Activated naive CD8-positive, alpha-beta T cell treated with anti-CD3 and anti-CD28 coated beads for 36 hours (primary cell): ENCODE measurements at places on chromosomes 6 and 20.
A peak's percentile ranks its signal among the peaks of the same experiment; 100 is the strongest.

GRCh38 chr6:44074439-44074812 lies 52.8 kb downstream of the MRPL14 start:
- DNase-seq = peak; percentile 85

DNA sequence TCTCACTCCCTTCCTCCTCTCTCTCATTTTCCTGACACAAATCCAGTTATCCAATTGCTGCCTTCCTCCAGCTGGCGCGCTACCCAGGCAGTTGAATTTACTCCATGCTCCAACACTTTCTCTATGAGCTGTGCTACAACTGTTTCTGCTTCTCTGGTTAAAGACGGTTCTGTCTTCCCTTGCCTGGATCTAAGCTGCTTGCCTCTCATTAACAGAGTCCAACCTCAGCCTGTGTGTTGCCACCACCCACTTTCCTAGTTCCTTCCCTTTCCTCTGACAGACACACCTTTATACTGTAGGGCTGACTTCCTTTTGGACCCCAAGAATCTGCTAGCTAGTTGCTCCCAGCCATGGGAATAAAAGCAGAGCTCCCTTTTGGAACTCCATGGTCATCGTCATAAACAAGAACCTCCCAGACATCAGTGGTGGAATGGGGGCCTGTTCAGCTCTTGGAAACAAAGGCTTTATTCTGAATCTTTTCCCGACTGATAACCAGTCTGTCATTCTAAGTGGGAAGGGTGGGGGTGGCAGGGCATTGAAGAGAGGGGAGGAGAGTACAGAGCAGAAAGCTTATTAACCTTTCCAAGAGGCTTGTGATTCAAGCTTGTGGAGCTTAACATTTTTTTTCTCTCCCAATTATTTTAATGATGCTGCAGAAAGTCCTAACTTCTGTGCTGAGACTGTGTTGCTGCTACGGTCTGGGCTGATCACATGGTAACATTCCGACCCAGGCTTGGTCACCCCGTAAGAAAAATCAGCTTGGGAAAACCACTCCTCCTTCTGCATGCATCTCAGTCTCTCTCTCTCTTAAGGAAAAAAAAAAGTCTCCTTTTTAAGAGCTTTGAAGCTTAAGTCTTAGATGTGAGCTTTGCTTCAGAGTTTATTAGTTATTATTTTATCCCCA lies 31.3 kb upstream of the BMP2 start:
- DNase-seq = no peak

DNA sequence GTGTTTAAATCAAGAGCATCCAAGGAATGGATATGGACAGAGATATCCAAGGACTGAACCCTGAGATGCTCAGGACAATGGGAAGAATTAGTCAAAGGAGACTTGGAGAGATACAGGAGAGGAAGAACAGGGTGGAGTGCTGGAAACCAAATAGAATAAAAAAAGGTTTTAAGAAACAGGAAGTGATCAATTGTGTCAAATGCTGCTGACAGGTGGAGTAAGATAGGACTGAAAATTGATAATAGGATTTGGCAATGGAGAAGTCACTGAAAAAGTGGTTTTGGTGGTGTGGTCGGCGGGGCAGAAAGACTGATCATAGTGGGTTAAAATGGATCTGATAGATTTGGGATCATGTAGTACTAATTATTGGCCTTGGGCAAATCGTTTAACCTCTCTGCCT lies 37.9 kb upstream of the PNRC1 start:
- DNase-seq = no peak

DNA sequence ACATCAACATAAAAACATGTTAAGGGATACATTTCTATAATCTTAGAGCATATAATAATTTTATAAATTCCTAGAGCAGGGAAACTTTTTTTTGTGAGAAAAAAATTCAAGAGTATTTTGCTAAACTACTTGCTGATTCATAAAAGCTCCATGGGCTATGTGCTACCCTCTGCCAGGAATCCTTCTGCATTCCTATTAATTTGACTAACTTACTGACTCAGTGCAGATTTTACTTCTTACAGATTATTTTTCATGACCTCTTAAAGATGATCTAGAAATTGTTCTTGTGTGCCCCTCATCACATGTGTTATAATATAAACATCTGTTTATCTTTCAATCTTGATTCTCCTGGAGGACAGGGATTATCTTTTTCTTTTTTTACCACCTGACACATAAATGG lies 5.7 kb downstream of the VTA1 start:
- no peak for DNase-seq

GRCh38 chr6:14037402-14038277 lies 79.9 kb upstream of the CD83 start:
- DNase-seq = no peak

DNA sequence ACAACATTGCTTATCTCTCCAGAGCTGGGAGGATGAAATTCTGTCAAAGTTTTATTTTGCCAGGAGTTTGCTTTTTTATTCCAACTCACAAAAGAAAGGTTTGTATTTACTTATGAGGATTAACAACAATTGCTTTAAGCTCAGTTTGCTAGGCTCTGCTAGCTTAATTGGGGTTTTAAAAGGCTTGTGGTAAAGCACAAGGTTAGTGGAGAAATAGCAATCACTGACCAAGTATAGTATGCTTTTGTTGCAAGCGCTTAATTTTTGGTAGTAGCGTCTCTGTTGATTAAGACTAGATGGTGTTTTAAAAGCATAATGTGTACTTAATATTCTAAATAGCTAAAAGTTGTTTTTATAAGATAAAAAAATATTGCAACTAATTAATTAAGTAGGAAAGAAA lies 45.7 kb downstream of the TINAG start:
- no peak for DNase-seq

GRCh38 chr20:49395183-49395582 lies 87.3 kb downstream of the KCNB1 start:
- no peak for DNase-seq

DNA sequence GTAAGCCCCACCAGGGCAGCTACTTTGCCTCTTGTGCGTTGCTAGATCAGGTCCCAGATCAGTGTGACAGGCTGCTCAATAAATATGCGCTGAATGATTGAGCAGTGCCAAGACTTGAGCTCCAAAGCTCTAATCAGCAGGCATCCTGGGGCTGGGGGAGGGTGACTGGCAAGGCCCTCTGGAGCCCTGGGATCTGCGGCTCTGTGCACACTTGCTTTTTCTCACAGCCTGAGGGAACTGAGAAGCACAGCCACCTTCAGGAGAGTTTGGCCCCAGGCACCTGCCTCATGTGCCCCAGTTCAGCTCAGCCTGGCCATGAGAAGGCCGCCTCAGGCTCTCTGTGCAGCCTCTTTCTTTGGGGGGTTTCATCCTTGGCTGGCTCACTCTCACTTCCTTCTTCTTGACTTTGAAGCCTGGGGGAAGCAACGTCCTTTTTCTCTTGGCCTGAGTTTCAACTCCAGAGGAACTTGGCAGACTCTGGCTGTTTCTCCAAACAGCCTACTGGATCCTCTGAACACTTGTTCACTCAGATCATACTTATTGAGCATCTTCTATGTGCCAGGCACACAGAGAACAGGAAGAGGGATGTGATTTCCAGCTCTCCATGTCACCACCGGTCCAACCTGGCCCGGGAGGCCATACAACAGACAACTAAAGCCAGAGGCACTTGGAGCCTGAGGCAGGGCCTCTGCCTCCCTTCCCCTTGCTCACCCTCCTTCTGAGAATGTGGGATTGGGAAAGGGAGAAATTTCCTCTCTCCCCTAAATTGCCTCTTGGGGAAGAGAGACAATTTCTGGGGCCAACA lies 114.0 kb downstream of the VEGFA start:
- DNase-seq = no peak

DNA sequence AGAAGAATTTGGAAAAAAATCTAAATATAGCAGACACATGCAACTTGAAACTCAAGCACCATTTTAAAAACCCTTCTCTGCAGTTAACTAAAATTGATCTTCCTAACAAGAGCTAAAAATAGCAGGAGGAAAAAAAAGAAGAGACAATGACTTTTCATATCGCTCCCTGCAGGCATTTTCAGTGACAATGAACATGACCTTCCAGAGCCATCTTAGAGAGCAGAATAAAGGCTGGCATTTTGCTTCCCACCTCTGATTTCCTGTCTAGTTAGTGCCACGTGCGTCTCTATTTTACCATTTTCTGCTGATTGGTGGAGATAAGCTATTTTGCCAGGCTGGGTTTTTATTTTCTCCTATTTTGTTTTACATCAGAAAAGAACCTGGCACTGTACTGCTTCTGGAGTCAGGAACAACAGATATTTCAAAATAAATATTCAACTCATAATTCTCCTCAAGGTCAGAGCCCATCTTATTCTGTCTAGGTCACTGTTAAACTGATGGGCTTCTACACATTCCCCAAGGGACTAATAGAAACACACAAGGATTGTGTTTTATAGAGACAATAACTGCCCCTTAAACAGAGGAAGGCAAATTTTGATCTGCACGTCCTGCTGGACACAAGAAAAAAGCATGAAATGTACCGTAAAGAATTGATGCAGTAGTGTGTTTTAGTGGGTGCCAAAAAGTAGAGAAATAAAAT lies 70.2 kb upstream of the ENPP5 start:
- no peak for DNase-seq

- DNase-seq = no peak
These were observed 7.9 kb downstream of the RIN2 start for GRCh38 chr20:19765913-19766312.

DNA sequence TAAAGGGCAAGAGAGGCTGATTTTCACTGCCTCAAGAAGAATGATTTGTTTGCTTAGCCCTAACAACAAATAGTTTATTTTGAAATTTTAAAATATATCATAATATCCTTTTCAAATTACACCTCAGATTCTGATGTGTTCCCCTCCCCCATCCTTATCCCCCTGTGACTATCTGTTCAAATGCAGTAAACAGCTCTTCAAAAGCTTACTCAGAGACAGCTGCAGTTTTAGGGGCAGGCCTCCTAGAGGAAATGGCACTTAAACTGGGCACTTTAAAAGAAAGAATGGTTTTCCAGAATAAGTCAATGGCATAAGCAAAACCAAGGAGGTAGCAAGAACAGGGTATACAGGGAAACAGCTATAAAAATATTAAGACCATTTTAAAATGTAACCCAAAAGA lies 118.6 kb upstream of the UST start:
- DNase-seq = no peak

DNA sequence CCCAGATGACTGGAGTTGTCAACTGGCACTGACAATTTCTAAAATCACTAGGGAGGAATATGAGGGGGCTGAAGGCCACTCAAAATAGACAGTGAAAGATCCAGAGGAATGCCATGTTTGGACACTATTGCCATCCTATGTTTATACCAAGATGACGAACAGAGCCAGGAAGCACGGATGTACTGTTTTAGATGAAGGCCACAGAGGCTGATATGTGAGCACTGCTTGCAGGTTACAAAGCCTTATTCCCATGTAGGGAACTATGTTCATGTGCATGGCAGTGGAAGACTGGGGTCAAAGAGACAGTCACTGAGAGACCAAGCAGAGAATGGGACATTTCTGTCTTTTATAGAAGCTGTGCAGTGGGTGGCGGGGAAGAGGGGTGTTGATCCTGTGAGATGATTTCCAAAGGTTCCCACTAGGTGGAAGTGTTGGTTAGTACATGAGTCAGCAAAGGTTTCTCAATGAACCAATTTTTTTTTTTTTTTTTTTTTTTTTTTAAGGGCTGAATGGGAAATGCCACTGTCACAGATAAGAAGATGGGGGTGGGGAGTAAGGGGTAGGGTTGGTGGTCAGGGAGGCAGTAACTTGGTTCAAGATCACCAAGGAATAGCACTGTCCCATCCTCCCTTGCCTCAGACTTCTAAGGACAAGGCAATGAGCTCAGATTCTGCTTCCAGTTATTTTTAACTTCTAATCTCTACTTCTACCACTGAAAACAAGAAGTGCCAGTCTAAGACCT lies 46.7 kb upstream of the MOCS1 start:
- no peak for DNase-seq

DNA sequence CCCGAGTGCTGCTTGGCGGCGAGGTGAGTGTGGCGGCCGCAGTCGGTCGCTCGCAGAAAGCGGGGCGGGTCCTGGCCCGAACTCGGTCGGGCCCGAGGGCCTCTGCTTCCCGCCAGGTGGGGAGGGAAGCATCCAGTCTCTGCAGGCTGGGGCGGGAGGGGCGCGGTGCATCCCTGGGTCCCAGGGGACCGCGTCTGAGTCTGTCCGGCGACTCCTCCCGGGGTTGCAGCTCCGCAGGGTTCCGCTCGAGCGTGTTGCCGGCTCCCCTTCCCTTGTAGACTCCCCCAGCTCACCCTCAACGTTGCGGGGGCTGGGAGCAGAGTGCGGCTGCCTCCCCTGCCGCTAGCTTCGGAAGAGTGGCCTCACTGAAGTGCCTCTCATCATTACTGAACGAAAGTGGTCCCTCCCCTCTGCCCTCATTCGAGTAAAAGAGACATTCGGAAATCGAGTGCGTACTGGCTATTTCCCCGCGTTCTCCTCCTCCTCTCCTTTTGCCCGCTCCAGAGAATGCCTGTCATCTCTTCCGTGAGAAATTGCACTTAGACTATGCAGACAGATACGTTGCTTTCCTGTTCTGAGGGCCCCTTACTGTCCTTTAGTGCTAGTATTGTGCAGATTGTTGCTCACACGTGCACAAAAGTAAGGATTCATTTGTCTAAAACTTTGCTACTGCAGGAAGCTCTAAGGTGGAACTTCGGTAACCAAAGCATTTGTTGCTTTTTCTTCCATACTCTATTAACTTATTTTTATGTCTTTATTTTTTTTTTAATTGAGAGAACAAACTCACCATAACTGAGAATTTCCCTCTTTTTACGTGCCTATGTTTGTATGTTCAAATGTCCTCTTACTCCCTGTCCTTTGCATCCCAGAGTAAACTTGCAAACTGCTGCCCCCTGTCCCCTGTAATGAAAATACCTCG lies 751 bp downstream of the MAP3K4 start:
- DNase-seq = peak; percentile 59

- DNase-seq = no peak
These were observed 107.6 kb downstream of the THBS2 start for GRCh38 chr6:169145991-169146501.

DNA sequence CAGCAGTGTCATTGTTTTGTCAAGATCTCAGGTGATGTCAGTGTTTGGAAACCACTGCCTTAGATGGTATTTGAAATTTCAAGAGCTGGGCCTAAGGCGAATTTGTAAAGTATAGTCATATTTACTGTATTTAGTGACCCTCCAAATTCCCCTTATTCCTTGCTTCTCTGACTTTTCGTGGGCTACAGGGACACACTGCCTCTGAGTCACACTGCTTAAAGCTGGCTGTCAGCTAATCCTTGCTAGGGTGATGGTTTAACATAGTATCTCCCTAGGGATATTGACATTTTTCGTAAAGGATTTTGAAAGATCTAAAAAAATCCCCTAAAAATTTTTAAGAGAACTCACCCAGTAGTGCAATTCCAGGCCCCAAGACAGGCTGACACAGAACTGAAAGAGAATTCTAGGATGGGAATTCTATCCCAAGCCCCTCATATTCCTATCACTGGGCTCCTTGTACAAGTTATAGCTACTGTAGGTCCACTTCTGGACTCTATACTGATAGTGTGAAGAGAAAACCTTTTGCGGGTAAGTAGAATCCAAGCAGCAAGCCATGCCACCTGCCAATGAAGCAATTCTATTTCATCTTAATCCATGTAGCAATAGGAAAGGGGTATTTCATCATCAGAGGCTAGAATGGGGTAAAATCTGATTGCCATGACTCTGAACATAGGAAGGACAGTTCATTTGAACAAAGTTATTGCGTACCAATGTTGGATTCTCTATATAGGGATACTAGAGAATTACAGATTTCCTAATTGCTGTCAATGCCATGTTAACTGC lies 4.3 kb downstream of the BMP6 start:
- no peak for DNase-seq

GRCh38 chr6:2242311-2242710 lies 3.1 kb downstream of the GMDS start:
- no peak for DNase-seq

GRCh38 chr6:54112151-54112650 lies 958 bp downstream of the MLIP start:
- DNase-seq = no peak
